ENCODE measurements at places on chromosomes 3 and 15. TPM values are rescaled to one million over a fixed set of nuclear protein-coding genes. Genes with fewer than 3 reads are reported as not detected.

Gene POU1F1
- not detected for total RNA-seq

GRCh38 chr3:157858821-157859220, 247.4 kb downstream of the SHOX2 start:
- H3K27me3 ChIP-seq: no peaks in the 10 kb centered on the region
- no peaks in the 10 kb centered on the region for H3K4me1 ChIP-seq
- no peak overlapping the region for H3K27ac ChIP-seq
- H3K4me3 ChIP-seq: no peak overlapping the region
- no peaks in the 10 kb centered on the region for H3K36me3 ChIP-seq
- DNase-seq: no peak

GRCh38 chr3:192212335-192212734, 515.0 kb downstream of the FGF12 start:
- H3K4me1 ChIP-seq: no peaks in the 10 kb centered on the region
- H3K4me3 ChIP-seq: no peak overlapping the region
- H3K27me3 ChIP-seq: no peaks in the 10 kb centered on the region
- H3K27ac ChIP-seq: no peak overlapping the region
- H3K36me3 ChIP-seq: no peaks in the 10 kb centered on the region

DNA sequence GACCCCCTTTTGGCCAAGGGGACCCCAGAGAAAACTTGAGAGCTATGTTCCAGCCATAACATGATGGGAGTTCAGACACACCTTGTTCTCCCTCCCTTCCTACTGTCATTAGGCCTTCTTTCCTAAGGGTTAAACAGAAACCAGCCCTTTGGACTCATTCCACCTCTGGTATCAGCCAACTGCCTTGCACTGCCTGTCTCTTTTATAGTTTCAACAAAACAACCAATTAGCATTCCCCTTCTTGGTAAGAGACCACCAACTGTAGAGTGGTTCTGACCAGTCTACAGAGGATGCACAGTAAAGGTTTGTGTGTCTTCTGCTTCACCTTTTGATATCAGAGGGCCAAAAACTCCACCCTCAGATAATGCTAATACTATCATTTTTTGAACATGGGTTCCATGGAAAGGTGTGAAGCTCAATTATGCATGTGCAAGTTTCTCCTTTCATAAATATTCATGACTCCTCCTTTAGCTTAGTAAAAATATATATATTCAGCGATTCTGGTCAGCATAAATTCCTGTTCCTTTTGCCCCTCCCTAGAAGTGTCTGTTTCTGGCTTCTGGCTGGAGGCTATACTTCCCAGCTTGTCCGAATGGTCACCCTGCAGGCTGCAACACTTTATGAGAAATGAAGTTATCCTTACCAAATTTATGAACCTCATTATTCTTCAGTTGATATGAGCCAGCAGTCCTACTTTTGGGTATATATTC, 55.9 kb downstream of the SERP1 start:
- DNase-seq: no peak
- H3K36me3 ChIP-seq: no peaks in the 10 kb centered on the region
- no peak overlapping the region for H3K27ac ChIP-seq
- no peaks in the 10 kb centered on the region for H3K27me3 ChIP-seq

Gene TAGLN3
- total RNA-seq: not detected

DNA sequence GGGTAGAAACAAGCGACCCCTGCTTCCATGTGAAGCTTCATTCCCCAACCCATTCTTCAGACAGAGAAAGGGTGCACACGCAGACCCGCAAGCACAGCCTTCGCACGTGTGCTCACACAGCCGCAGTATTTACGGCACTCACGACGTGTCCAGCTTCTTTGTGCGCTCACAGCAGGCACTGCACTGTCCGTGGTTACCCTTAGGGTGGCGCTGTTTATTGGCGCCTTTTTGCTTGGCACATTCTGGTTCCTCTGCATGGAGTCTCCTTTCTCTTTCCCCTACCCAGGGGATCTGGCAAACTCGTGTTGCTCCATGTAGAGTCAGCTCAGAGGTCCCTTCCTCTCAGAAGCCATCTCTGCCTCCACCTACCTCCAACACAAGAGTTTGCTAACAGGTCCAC, 115.1 kb downstream of the SLCO3A1 start:
- no peaks in the 10 kb centered on the region for H3K36me3 ChIP-seq
- no peak overlapping the region for H3K27ac ChIP-seq
- no peaks in the 10 kb centered on the region for H3K27me3 ChIP-seq
- H3K4me1 ChIP-seq: peaks cover 79% of the 10 kb centered on the region

GRCh38 chr15:44735482-44736180, 697 bp upstream of the TRIM69 start:
- peaks cover 29% of the 10 kb centered on the region for H3K4me1 ChIP-seq
- H3K27ac ChIP-seq: peak overlapping the region; percentile 55
- no peak for DNase-seq

- DNase-seq: no peak
- no peak overlapping the region for H3K27ac ChIP-seq
- no peak overlapping the region for H3K4me3 ChIP-seq
- no peaks in the 10 kb centered on the region for H3K27me3 ChIP-seq
These were observed 60.9 kb upstream of the DIPK2A start for GRCh38 chr3:143910756-143911155.

DNA sequence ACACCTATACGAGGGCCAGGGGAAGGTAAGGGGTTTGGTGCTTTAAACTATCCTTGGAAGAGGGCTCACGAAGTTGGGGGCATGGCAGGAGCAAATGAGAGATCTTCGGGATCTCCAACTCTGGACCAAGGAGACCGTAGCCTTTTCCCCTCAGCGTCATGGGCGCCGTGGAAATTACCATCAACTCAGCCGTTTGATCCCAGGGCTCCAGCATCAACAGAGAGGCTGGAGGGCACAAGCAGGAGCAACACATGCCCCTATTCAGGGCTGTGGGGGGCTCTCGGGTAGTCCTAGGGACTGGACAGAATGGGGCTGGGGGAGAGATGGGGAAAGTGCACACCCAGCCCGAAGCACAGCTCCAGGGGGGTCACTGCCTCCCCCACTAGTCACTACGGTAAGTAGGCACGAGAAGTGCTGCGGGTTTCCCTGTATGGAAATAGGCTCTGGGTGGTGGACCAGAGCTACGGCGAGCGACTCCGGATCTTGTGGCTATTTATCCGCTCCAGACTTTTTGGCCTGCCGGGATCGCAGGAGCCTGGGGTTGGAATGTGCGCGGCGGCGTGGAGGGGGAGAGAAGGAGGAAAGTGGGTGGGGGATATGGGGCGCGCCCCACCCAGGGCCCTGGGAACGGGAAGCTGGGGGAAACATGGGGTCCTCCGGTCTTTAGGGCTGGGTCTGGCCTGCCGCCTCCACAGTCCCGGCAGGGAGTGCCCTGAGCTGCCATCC, 539 bp upstream of the LAMB2 start:
- no peaks in the 10 kb centered on the region for H3K27me3 ChIP-seq
- DNase-seq: no peak
- H3K36me3 ChIP-seq: peaks cover 30% of the 10 kb centered on the region
- peak overlapping the region; percentile 47 for H3K4me3 ChIP-seq

Gene RBPMS2
- total RNA-seq: 0.75 TPM

DNA sequence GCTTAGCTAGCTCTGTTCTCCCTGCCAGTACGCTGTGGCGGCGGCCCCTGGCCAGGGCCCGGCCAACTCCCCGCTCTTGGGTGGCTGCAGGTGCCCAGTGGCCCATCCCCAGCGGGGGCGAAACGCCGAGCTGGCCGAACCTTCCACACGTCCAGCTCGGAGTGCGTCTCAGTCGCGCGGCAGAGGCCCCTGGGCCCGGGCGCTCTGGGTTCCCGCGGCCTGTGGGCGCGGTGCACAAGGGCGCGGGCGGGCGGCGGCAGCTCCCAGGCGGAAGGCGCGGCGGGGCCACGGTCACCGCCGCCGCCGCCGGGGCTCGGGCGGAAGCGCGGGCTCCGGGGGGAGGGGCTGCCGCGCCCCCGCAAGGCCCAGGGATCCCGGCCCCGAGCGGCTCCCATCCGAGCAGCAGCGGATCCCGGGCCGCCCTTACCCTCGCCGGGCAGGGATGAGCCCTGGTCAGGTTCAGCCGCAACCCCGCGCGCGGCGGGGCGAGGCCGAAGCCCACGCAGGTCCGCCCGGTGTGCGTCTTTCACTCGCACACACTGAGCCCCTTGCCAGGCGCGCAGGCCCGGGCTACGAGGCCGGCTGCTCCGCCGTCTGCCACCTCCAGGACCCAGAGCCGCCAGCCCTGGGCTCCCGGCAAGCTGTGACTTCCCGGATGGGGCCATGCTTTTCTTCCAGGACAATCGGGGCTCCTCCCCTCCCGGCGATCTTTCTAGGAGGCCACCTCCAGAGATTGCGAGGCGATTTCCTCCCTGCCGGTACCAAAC, 54.2 kb downstream of the CCDC54 start:
- no peaks in the 10 kb centered on the region for H3K36me3 ChIP-seq
- peak overlapping the region; percentile 95 for H3K27ac ChIP-seq
- H3K4me3 ChIP-seq: peak overlapping the region; percentile 77
- peak; percentile 5 for DNase-seq
- no peaks in the 10 kb centered on the region for H3K27me3 ChIP-seq

GRCh38 chr3:105401691-105402149, 35.0 kb downstream of the ALCAM start:
- DNase-seq: no peak
- no peaks in the 10 kb centered on the region for H3K27me3 ChIP-seq
- no peak overlapping the region for H3K27ac ChIP-seq
- no peaks in the 10 kb centered on the region for H3K4me1 ChIP-seq
- H3K4me3 ChIP-seq: no peak overlapping the region
- no peaks in the 10 kb centered on the region for H3K36me3 ChIP-seq

- no peak for DNase-seq
- H3K27ac ChIP-seq: no peak overlapping the region
- H3K4me3 ChIP-seq: no peak overlapping the region
- H3K4me1 ChIP-seq: peaks cover 30% of the 10 kb centered on the region
- no peaks in the 10 kb centered on the region for H3K27me3 ChIP-seq
These were observed 2.4 kb upstream of the CFAP91 start for GRCh38 chr3:119700269-119700919.

Gene MON1A
- total RNA-seq: 12.9 TPM

Gene HTR3E
- not detected for total RNA-seq

Gene OCA2
- total RNA-seq: 5.5 TPM

DNA sequence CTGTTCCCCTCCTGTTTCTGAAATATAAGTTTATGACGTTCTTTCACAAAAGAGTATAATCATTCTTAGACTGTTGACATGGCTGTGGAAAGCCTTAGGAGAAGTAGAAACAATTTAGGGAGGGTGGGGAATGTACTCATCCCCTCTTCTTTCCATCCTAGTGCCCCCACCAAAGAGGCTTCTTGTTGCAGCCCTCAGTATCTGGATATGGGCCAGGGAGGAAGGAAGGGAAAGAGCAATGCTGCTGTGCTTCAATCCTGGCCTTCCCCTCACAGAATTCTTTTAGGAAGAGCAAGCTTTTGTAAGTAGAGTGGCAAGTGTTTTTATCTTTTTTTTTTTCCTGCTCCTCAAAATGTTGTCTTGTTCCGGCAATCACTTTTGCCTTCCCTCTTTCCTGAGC, 1.7 kb downstream of the INAFM2 start:
- H3K4me3 ChIP-seq: no peak overlapping the region
- DNase-seq: no peak
- peak overlapping the region; percentile 80 for H3K27ac ChIP-seq
- no peaks in the 10 kb centered on the region for H3K36me3 ChIP-seq
- no peaks in the 10 kb centered on the region for H3K27me3 ChIP-seq

DNA sequence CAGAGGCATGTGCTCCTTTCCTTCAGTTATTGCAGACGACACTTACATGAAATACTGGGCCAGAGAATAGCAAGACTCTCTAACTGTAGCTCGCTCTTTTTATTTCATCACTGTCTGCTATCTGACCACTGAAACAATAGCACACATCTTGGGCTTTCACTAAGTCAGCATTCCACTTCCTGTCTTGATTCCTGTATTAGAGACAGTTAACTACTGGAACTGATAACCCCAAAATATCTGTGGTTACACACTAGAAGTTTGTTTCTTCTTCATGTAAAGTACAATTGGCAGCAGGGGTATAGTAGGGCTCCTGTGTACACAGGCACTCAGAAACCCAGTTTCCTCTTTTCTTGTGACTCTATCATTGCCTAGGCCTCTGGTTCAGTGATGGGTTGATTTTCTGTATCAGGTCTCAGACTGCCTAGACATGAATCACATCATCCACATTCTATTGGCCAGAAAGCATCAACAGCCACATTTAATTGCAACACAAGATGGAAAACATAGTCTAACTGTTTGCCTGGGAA, 230.2 kb upstream of the CD96 start:
- H3K4me1 ChIP-seq: peaks cover 6% of the 10 kb centered on the region
- no peaks in the 10 kb centered on the region for H3K36me3 ChIP-seq
- DNase-seq: no peak
- H3K27ac ChIP-seq: no peak overlapping the region
- no peaks in the 10 kb centered on the region for H3K27me3 ChIP-seq

Gene COL8A1
- total RNA-seq: 2.3 TPM

DNA sequence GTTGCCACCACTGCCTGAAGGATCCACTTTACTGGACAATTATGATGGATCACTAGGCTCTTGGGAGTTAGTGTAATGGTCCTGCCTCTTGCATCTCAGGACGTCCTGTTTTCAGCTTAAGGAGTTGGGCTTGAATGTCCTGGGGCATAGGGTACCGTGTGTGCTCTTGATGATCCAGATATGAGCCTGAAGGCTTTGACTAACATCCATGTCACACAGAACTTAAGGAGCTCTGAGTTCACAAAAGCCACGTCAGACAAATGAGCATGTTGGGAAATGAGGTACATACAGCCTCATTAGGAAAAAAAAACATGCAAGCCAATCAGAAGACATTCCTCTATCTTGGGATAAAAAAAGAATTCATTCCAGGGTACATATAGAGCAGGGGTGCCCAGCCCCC, 40.8 kb downstream of the CA12 start:
- peaks cover 23% of the 10 kb centered on the region for H3K36me3 ChIP-seq
- H3K27me3 ChIP-seq: no peaks in the 10 kb centered on the region
- no peak overlapping the region for H3K27ac ChIP-seq

- H3K36me3 ChIP-seq: no peaks in the 10 kb centered on the region
- H3K4me3 ChIP-seq: no peak overlapping the region
- no peak for DNase-seq
- no peak overlapping the region for H3K27ac ChIP-seq
- no peaks in the 10 kb centered on the region for H3K4me1 ChIP-seq
These were observed 299.7 kb downstream of the LSAMP start for GRCh38 chr3:116145613-116146012.

Gene ARHGEF26
- total RNA-seq: 21.9 TPM

GRCh38 chr15:55179141-55179540, 17.6 kb downstream of the RSL24D1 start:
- H3K36me3 ChIP-seq: peaks cover 62% of the 10 kb centered on the region
- no peak overlapping the region for H3K4me3 ChIP-seq
- no peak overlapping the region for H3K27ac ChIP-seq
- DNase-seq: no peak
- H3K27me3 ChIP-seq: no peaks in the 10 kb centered on the region

- H3K27ac ChIP-seq: no peak overlapping the region
- DNase-seq: no peak
- no peaks in the 10 kb centered on the region for H3K36me3 ChIP-seq
- H3K4me1 ChIP-seq: no peaks in the 10 kb centered on the region
- H3K4me3 ChIP-seq: no peak overlapping the region
These were observed 67.7 kb downstream of the CHRNA7 start for GRCh38 chr15:32098033-32098432.

All from esophagus squamous epithelium (tissue), 5 donors.